ENCODE measurements at places on chromosomes 1 and 21.

DNA sequence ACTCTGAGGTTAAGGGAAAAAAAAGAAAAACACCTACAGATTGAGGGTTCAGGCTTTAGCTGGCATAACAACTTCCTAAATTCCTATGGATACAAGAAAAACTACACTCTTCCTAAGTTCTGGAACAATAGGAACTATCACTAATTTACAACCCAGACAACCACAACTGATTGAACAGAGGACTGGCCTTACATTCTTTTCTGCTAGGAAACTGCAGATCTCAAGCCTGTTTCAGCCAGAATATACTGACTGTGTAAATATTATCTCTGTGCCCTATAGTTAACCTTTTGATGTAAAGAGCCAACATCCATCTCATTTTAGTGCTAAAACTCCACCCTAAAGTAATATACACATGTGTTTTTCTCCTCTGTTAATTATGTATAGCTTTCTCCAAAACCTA is 1186.5 kb upstream of the TMPRSS15 start:
- no peak for DNase-seq

DNA sequence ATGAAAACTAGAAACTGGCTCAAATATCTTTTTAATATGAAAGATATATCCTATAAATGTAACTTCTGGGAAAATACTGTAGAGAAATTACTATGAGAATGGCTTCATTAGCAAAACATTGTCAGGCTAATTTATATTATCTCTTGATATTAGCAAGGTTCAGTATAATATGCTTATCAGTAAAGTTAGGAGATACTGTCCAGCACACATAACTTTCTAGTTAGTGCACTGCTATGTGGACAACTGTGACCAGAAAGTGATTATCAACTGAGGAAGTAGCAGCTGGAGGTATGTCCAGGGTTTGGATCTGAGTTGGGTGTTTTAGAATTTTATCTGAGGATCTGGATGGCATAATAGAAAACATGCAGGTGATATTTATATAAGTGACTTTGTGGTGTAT is 7.5 kb downstream of the LRRC8C start:
- DNase-seq, result no peak

DNA sequence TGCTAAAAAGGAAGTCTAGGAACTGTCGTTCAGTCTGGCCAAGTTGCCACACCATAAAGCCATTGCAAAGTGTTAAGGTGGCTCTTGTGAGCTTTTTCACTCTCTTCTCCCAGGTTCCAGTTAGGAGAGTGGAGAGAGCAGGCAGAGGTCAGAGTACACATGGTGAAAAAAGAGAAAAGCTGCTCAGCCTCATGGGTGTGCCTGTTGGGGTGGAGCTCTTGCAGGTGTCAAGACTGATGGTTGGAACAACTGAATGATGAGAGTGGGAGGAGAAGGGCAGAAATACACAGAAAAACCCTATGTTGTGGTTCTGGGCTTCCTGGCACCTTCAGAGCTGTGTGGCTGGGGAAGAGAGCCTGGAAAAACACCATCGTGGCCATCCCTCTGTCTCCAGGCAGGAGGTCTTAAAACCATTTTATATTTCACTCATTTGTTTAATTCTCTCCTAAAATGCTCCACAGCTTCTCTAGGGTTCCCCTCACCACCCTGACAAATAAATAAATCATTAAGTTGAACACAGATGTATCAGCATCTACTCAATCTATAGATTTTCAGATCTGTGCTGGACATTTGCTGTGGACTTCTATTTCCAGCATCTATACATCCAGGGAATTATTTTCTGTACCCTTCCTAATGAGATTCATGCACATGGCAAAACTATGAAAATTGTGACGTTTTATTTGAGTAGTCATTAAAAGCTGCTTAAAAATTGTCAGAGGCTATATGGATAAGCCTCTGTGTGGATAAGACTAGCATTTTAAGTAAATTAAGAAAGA is 17.5 kb downstream of the UBASH3A start:
- DNase-seq, result no peak

GRCh38 chr1:94117259-94117851 is 3.6 kb downstream of the ABCA4 start:
- no peak for DNase-seq

DNA sequence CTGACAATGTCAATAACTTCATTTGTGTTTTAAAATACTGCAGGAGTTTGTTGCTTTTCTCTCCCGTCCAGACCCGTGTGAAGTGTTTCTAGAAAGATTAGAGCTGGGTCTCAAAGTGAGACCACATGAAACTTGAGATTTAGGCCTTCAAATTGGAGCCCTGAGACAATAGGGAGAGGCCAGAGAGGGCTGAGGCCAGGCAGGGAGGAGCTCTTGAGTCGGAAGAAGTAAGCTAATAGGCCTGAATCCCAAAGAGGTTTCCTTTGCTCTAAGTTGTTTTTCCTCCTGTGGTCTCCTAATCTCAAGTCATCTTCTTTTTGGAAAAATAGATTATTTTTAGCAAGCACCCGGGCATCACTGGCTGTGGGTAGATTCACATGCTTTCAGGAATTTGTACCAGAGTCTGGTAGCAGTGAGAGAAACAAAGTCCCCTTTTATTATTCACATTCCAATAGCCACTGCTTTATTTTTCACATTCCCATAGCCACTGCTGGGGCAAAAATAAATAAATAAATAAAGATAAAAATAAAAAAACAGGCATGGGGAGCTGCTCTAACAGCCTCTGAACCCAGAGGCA is 25.6 kb downstream of the CD244 start:
- DNase-seq, result no peak

DNA sequence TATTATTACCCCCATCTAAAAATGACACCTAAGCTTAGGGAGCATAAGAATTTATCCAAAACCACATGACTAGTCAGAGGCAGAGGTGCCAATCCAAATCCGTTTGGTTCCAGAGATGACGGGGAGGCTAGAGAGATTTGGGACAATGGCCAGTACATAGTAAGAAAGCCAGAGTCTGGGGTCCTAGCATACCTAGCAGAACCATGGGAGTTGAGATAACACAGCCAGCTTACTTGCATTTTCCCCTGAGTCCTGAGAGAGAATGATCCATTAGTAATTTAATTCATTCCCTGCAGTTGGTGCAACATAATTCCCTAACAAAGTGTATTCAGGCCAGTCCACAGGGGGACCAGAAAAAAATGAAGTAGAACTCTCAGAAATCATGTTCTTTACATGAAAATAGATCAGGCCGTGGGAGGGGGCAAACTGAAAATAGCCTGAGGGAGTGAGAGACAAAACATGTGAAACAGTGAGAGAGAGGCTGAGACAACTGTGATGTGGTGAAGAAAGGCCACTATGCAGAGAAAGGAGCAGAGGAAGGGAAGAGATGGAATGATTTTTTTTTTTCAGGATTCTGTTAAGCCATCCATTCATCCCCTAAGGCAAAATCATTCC is 243.3 kb downstream of the BRINP2 start:
- no peak for DNase-seq

- no peak for DNase-seq
Observed at GRCh38 chr1:203025686-203026030, 633 bp upstream of the PPFIA4 start.

DNA sequence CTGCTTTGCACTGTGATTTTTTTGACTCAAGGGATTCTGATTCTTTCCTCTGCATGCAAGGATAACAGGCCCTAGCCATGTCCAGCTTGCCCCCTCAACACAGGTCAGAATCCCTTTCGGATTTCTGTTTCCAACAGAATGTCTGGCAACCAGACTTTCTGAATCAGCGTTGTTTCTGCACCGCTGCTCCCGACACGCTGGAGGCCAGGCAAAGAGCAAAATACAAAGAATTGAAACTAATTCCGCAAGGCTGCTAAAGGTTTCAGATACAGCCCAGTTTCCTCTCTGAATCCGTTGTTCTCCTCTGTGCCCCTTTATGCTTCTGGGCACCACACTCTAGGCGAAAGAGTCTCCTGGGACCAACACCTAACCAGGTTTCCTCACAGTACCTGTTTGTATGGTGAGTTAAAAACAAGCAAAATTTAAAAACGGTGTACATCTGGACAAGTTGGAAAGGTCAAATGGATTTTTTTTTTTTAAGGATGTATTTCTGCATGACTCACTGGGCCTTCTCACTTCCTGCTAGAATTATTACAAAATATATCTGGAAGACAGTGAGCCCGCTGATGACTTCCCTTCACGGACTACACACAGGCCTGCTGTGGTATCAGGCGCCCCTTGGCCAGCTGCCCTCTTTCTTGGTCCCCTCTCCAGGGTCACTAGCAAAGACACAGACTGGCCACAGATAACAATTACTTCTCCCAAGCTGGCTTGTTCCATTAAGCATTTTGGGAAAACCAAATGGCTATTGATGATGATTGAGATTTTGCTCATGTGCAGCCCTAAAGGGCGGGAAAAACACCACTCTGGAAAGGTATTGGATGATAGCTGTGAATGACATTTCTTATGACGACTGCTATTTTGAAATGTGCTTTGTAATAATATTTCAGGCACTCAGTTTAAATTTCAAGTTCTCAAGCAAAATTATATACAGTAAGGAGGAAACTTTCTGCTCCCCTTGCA is 118.3 kb downstream of the TGFB2 start:
- no peak for DNase-seq

- no peak for DNase-seq
Observed at GRCh38 chr1:211472724-211473123, 19.2 kb downstream of the RD3 start.

DNA sequence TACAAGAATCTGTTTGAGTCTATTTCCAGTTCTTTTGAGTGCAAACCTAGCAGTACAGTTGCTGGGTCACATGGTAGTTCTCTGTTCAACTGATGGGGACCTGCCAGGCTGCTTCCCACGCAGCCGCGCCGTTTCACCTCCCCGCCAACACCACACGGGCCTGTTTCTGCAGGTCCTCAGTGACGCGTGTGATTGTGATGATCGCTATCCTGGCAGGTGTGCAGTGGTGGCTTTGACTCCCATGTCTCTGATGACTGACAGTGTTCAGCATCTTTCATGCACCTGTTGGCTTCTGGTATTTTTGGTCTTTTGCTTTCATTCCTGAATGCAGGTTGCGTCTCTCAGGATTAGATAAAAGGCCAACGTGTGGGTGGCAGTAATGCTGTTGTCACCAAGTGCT is 41.6 kb downstream of the FAAP20 start:
- DNase-seq, result no peak

DNA sequence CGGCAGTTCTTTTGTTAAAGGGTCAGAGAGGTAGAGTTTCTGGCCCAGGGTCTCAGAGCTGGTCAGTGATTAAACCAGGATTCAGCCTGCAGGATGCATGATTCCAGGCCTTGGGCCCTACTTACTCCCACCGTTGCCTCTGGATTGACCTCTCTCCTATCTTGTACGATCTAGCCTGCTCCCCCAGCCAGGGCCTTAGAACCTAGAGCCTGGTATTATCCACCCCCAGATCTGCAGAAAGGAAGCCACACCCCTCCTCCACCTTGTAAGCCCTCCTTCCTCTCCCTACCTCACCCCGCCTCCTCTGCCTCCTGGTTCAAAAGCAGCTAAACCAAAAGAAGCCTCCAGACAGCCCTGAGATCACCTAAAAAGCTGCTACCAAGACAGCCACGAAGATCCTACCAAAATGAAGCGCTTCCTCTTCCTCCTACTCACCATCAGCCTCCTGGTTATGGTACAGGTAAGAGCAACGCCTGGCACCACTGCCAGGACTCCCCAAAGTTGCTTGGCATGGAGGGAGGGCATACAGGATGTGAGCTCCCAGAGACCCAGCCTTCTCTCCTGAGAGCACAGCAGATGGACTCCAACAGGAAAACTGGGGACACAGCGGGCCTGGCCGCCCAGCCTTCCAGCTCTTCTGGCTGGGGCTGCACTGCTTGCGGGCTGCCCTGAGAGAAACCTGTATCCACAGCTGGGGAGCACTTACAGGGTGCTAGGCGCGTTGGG is at the start of gene CD52:
Gene CD52, plus strand, starts transcription at position 347 of the 726 bp plus-strand sequence. Its CDS starts 60 bp downstream, at position 407.
- DNase-seq, result peak; percentile 67

DNA sequence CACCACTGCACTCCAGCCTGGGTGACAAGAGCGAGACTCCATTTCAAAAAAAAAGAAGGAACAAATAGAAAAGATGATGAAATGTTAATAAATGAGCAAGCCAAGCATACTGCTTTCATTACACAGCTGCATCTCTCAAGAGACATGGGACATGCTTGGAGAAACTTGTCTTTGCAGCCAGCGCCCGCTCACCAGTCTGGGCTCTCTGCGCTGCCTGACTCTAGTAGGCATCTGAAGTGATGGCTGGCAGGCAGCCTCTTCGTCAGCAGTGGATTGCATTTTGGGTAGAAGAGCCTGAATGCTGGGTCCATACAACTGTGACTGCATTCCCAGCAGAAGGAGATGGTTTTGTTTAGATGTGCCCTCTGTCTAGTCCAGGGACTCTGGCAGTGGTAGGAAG is 48.0 kb downstream of the IL6R start:
- DNase-seq, result no peak

DNA sequence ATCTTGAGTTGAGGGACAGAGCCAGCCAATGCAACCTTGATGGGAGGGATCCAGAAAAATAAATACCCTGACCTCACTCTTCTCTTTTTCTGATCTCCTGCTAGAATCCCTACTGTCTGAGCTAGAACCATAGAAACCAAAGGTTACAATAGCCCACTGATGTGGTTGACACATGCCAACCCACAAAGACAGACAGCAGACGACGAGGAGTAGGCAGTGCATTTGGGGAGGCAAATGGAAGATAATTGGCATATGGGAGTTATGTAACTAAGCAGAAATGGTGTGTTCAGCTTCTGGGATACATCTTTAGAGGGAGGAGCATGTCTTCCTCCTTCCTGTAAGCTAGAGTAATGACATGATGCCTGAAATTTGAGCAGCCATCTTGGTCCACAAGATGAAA is 171.7 kb upstream of the FGGY start:
- no peak for DNase-seq

GRCh38 chr1:50969611-50970508 is at the start of gene CDKN2C:
CDKN2C (plus strand) TSS chr1:50970245; CDS start chr1:50970369, 124 bp downstream.
- no peak for DNase-seq

DNA sequence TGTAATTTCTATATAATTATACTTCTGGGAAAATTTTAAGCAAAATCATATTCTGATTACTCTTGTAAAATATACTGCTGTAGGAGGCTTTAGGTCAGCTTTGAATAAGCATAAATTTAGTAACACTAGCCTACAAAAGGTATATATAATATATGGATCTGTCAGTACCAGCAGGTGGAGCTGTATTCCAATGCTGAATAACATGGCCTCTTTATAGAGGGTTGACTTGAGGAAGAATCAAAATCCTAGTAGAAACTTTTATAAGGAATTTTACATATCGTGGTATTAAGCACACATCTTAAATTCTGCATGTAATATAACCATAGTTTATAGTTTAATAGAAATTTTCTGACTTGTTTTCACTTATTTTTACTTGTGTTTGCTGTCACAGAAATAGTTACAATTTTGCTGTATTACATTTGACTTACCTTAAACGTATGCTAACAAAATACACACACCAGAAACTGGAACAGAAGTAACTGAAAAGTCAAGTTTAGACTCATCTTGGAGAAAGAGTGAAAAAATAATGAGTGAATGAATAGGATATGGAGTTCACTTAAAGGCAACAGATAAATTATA is 79.3 kb downstream of the HMCN1 start:
- DNase-seq, result no peak

GRCh38 chr1:31507221-31507620 is 69.1 kb upstream of the TINAGL1 start:
- DNase-seq, result no peak

- no peak for DNase-seq
Observed at GRCh38 chr21:34737115-34737514, 68.3 kb downstream of the CLIC6 start.

All from stimulated activated CD8-positive, alpha-beta memory T cell treated with anti-CD3 and anti-CD28 coated beads, Interleukin-4, amount 100 ng/mL, for 4 hours (primary cell).